Neural progenitor cell (in vitro differentiated cells): ENCODE measurements at places on chromosomes 3 and 15. TPM values are rescaled to one million over a fixed set of nuclear protein-coding genes. Genes with fewer than 3 reads are reported as not detected.

Gene MORC1
- total RNA-seq = not detected in 2 replicates

Gene CACNA2D3
- 0.43 TPM in 1 of 2 replicates, not detected in the other for total RNA-seq

Gene SLC15A2
- 1.0 TPM in 2 replicates for total RNA-seq

Gene BFSP2
- total RNA-seq = not detected in 2 replicates

Gene ECE2
- total RNA-seq = 0.15 TPM in 1 of 2 replicates, not detected in the other

Gene MST1R
- total RNA-seq = 0.32 and 1.8 TPM in 2 replicates

Gene GRIP2
- 0.25 TPM in 1 of 2 replicates, not detected in the other for total RNA-seq

Gene DNASE1L3
- not detected in 2 replicates for total RNA-seq

DNA sequence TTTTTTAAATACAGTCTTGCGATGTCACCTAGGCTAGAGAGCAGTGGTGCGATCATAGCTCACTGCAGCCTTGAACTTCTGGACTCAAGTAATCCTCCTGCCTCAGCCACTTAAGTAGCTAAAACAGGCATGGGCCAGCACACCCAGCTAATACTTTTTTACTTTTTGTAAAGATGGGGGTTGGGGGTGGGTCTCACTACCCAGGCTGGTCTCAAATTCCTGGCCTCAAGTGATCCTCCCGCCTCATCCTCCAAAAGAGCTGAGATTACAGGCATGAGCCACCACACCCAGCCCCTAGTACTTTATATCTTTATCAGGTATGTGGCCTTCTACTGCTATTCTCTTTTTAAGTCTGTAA lies 8.3 kb downstream of the PEAK1 start:
- DNase-seq = no peak

DNA sequence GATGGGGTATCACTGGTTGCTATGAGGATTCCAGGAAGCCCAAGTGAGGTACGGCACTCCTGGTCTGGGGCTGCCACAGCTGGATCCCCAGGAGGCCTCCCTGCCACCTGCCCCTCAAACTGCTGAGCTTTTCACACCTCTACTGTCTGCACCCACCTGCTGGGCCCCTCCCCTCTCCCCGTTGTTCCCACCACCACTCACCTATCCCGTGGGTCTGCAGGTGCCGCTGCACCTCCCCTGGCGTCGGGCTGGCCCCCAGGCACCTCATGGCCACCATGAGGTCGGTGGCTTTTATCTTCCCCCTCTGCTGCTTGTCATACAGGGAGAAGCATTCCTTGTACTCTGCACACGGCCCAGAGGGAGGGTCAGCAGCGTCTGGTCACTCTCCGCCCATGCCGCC lies 5.8 kb downstream of the CALML4 start:
- no peak for DNase-seq

DNA sequence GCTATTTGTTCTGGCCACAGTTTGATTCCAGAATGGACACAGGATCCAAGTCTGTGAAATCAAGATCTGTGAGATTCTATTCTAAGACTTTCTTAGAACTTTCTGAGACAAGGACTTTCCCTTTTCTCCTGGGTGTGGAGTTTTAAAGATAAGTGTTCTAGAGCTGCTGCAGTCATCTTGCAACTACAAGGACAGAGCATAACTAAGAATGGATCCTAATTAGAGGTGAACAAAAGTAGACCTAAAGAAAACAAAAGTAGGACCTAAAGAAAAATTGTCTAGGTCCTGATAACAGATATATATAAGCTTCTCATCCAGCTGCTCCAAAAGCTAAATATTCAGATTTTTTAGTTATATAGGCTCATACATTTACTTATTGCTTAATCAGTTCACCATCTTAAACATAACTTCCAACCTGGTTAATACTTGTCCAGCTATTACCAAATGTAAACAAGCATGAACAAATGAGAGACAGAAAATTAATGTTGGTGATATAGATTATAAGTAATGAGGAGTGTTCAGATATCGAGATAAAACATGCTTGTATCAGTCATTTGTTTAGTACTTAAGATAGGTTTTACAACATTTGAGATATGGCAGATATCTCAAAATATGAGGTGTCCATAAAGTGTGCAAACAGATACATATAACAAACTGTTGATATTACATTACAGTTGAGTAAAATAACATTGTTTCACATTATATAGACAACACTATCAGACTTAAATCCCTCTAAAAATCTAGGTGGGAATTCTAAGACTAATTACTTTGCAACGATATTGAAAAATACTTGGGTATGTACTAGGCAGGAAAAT lies 75.1 kb downstream of the CD200 start:
- DNase-seq = no peak

DNA sequence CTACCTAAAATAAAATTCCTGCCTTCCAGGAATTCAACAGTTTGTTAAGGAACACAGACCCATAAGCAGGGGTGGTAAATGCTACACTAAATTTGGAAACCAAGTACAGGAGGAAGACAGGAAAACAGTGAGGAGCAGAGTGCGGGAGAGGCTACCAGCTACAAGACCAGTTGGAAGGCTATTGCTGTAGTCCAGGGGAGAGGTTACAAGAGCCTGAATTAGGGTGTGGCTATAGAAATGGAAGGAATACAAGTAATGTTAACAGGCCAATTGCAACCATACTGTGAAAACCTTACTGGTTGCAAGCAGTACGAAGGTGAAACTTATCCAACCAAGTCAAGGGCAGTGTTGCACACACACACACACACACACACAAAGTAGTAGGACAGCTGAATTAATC lies 880 bp upstream of the ARMC8 start:
- DNase-seq = peak; percentile 8

DNA sequence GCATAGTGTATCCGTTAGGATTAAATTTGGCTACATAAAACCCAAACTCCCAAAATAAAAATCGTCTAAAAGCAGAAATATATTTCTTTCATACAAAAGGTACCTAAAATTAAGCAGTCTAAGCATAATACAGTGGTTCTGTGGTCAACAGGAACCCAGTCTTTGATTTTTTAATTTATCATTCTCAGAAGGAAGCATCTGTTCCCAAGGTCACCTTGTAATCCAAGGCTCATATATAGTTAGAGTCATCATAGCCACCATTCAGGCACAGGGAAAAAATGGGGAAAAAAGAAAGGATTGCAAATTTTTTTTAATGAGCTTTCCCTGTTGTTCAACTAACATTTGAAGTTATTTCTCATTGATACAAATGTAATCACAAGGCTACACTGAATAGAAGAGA lies 983.2 kb downstream of the PLOD2 start:
- no peak for DNase-seq

GRCh38 chr15:59273234-59273633 lies 66.6 kb downstream of the LDHAL6B start:
- DNase-seq = no peak

DNA sequence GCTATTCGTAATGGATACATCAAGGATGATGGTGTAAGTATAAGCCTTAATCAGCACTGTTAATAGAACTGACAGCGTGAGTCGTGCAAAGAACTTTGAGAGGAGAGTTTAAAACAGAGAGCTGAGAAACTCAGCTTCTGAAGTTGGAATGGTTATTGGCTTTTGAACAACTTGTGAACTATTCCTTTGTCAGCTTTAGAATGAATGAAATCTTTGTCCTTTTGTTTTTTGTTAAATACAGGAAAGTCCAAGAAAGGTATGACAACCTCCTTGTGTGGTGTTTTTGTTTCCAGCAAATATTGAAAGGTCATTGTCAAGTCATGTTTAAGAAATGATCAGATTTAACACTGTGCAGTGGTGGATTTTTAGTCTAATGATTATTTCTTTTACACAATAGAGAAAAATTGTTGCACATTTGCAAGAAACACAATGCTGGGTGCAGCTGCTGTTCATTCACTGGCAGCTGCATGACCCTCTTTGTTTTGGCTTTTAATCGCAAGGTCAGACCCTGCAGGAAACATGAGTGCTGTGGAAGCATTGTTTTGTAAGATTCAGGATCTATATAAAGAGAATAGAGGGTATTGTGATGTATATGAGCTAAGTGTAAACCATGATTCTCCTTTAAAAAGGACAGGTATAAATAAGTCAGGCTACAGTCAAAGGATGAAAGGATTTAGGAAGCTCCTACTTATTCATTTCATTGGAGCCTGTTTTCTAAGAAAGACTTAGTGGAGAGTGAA lies 21.7 kb upstream of the ABHD10 start:
- DNase-seq = peak; percentile 74

GRCh38 chr3:191961022-191961421 lies 500.1 kb downstream of the PYDC2 start:
- DNase-seq = no peak

DNA sequence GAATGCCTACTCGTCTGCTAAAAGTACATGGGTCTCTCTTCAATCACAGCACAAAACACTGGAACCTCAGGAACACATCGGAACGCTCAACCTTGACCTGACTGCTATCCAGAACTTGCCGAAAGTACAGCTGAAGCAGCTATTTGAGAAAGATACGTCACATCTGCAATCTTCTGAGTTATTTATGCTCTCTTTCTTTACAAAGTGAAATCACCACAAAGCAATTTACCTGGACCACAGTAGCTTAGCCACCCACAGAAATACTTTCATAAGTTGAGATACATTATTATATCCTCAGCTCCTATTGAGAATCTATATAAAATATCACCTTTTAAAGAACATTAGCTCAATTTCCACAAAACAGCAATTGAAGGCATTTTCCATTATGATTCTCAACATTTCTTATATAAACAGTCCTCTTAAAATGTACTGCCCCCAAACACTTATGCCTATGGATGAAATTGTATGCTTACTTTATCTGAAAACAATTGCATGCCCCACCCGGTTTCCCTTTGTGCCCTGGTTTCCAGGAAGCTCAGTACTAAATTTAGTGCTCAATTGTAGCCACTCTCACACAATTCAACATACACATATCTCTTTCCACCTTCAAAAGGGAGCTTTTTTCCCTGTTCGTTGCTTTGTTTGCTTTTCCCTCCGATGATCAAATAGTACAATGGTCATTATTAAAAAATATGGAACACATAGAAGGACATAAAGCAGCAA lies 31.8 kb downstream of the HEG1 start:
- DNase-seq = no peak

DNA sequence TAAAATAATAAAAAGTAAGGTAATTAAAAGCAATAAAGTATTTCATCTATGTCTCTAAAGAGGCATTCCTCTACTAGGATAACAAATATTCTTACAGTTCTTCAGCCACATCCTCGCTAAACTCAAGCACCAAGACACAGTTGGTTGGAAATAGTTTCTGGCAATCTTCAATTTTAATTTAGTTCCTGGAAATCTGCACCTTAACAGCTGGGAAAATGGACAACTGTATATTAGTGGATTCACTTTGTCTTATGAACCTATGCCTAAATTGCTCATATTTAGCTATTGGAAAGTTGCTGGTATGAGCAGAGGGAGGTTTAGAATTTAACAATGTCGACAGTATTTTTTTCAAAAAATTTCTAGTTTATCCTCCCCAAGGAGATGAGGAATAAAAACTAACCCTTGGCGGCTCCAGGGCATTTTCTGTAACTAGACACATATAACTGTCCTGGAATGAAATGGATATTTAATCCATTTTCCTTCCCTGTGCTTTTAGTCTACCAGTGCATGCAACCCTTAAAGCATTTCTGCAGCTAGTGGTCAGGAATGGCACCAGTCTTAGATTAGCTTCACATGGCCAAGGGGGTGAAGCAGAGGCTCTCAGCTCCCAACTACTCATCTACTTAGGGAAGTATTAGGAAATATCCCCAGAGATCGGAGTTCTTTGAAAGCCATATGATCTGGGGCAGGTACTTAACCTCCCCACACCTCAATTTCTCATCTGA lies 290.0 kb upstream of the THBS1 start:
- no peak for DNase-seq

- DNase-seq = no peak
These were observed 3.9 kb upstream of the SRGAP3 start for GRCh38 chr3:9253327-9253726.

DNA sequence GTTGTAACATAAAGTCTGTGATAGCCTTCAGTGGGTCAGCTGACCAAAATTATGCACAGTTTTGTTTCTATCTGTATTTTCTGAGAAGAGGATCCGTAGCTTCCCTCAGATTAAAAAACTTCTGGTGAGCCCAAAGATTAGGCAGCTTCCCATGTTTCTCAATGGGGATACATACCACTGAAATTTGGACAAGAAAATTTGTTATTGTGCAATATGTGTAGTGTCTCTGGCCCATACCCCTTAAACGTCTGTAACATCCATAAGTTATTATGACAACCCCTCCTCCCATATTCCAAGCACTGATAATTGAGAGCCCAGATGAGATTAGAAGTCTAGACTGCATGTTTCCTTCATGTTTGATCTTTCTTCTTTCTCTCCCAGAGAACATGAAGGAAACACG lies 1.9 kb upstream of the MITF start:
- DNase-seq = no peak

- no peak for DNase-seq
These were observed 240.7 kb upstream of the TBC1D5 start for GRCh38 chr3:17983106-17983505.

DNA sequence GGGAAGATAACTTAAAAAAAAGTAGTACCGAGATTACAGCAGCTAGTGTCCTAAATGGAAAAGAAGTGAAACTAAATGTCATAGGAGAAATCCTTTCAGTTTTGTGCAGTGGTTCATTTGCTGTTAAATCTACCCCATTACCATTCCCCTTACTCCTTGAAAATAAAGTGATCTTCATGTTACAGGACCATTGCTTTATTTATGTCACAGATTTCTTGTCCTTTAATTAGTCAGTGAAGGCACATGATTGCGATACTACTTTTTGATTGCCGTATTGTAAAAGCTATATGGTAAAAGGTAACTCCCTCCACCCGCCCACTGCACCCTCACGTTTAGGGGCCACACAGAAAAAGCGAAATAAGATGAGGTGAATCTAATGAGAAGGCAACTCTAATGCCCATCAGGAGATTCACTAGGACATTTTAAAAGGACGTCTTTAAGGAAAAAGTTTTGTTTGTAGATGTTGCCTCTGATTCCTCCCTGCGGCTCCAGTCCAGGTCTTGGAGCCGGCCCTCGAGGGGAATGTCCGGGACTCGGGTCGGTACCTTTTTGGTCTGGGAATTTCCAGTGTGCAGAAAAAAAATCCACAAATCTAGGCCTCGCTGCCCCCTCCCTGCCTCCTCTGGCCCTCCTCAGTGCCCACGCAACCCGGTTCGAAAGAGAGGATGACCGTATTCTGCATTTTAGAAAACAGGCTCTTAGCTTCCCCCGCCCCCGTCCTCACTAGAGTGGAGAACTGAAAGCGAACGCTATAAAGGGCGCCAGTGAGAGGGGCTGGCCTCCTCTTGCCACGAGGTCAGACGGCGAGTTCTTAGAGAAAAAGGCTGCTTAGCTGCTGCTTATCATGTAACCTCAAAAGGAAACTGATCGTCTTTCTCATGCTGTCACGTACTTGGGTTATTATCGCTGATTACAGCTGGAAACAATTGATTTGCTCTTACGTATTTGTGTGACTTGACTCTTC lies 21.8 kb upstream of the NFKBIZ start:
- DNase-seq = peak; percentile 82
